ENCODE measurements at places on chromosomes 1 and 21. TPM values are rescaled to one million over a fixed set of nuclear protein-coding genes. Genes with fewer than 3 reads are reported as not detected.

Gene CFAP141
- polyA plus RNA-seq = 1.2 TPM

Gene UBXN11
- polyA plus RNA-seq = 23.0 TPM

- no peak for DNase-seq
- H3K36me3 ChIP-seq = no peaks in the 10 kb centered on the region
- no peak overlapping the region for H3K27ac ChIP-seq
- no peaks in the 10 kb centered on the region for H3K4me1 ChIP-seq
- no peak overlapping the region for H3K4me3 ChIP-seq
Measured at GRCh38 chr1:243940451-243940850, 90.4 kb upstream of the AKT3 start.

DNA sequence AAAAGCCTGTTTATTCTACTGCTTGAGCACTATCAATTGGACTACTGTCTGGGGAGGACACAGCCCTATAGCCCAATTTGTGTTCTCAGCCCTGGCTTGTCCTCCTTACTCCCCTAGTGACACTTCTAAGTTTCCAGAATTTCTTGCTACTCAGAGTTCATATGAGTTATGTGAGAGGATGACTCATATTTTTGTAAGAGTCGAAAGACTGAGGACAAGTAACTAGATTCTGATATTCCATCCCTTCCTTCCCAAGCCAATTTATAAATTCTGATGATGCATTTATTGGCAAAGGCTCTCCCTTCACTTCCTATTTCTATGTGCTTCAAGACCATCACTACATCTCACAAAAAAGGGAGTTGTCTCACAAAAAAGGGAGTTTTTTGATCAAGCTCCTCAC is 422.2 kb upstream of the DEPDC1 start:
- no peak for DNase-seq
- no peak overlapping the region for H3K4me3 ChIP-seq
- H3K36me3 ChIP-seq = no peaks in the 10 kb centered on the region
- no peaks in the 10 kb centered on the region for H3K4me1 ChIP-seq

Gene ARID1A
- polyA plus RNA-seq = 101 TPM

DNA sequence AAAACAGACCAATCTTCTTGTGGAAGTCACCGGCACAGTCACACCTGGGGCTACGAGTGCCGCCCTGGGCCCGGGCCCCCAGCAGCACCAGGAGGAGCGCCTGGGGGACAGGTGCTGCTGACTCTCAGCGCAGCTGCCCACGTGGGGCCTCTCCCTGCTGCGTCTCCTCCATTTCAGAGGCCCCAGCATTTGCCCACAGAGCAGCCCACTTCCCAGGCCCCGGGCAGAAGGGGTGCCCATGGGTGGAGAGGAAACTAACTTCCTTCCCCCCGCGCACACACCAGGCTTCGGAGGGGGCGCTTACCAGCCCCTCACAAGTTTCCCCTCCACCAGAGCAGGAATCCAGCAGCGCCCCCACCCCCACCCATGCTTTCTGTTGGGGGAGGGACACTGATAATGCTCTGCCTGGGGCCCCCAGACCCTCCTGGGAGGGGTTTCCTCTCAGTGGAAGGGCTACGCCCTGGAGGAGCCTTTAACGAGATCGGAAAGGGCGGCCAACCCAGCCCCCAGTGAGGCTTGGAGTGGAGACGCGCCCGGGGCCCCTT is 440 bp downstream of the TNFRSF25 start:
- peaks cover 42% of the 10 kb centered on the region for H3K36me3 ChIP-seq
- no peak overlapping the region for H3K27ac ChIP-seq
- no peak for DNase-seq
- H3K4me1 ChIP-seq = no peaks in the 10 kb centered on the region

Gene NFASC
- polyA plus RNA-seq = 1.6 TPM

Gene C1orf115
- 20.1 TPM for polyA plus RNA-seq

DNA sequence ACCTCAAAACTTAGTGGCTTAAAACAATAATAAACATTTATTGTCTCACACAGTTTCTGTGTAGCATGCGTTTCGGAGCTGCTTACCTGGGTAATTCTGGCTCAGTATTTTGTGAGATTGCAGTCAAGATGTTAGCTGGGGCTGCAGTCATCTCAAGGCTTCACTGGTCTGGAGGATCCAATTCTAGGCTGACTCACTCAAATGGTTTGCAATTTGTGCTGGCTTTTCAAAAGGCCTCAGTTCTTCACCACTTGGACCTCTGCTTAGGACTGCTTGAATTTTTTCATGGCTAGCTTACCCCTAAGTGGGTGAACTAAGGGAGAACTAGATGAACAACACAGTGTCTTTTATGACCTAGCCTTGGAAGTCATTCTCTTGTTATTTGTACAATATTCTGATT is 21.0 kb downstream of the XPR1 start:
- no peaks in the 10 kb centered on the region for H3K4me1 ChIP-seq
- H3K36me3 ChIP-seq = no peaks in the 10 kb centered on the region
- H3K4me3 ChIP-seq = no peak overlapping the region
- DNase-seq = no peak
- no peak overlapping the region for H3K27ac ChIP-seq
